ENCODE measurements at places on chromosomes 6 and 20.

- DNase-seq, result no peak
Measured at GRCh38 chr6:155194399-155194798, 69.4 kb upstream of the CLDN20 start.

DNA sequence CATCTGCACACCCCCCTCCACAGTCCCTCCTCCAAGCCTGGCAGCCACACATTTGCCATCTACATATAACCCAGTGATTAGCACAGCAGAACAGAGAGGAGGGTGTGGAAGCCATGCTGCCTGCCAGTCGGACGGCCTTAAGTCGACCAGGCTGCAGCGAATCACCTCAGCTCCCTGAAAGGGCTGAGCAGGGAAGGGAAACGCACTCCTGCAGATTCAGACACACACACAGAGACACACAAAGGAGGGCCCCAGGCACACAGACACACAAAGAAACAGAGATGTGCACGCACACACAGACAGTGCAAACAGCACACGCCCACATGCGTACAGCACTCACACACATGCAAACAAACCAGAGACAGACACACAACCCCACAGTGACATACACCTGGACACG, 11.2 kb upstream of the SIRPA start:
- no peak for DNase-seq

DNA sequence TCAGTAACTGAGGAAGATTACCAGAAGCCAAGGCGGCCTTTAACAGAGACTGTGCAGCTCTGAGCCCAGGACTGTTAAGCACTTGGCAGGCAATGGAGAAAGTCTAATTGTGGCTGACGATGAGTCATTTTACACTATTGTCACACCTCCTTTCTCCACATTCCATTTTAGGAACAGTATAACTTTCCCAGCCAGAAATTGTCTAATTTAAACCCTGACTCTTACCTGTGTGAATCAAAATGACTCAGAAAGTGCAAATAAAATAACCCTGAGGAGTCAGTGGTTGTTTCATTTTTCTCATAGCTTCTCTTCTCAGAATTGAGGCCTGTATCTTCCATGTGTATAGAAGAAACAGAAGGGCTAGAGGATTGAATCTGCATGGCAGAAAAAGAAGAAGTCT, 40.0 kb upstream of the OPN5 start:
- DNase-seq, result peak; percentile 78

DNA sequence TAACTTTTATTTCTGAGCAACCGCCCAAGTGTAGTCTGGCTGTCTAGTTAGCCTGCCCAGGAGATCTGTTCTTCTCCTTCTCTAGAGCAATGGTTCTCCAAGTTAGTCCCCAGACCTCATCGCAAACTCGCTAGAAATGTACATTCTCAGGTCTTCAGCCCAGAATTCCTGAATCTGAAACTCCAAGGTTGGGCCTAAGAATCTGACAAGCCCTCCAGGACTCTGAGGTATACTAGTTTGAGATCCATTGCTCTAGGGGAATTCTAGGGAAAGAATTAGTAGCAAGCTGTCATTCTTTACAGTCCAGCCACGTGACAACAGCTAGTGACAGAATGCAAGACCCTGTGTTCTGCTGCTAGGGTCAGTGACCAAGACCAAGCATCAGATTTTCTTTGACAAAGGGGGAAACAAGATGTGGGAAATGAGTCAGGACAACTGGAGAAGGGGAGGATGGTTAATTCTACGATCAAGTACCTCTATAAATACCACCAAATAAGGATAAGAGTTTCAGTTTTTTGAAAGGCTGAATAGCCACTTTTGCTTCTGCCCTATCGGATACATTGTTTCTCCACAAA, 5.8 kb downstream of the UBE2V1 start:
- DNase-seq, result no peak

GRCh38 chr6:30260036-30260504, 46.9 kb upstream of the TRIM26 start:
- peak; percentile 22 for DNase-seq

DNA sequence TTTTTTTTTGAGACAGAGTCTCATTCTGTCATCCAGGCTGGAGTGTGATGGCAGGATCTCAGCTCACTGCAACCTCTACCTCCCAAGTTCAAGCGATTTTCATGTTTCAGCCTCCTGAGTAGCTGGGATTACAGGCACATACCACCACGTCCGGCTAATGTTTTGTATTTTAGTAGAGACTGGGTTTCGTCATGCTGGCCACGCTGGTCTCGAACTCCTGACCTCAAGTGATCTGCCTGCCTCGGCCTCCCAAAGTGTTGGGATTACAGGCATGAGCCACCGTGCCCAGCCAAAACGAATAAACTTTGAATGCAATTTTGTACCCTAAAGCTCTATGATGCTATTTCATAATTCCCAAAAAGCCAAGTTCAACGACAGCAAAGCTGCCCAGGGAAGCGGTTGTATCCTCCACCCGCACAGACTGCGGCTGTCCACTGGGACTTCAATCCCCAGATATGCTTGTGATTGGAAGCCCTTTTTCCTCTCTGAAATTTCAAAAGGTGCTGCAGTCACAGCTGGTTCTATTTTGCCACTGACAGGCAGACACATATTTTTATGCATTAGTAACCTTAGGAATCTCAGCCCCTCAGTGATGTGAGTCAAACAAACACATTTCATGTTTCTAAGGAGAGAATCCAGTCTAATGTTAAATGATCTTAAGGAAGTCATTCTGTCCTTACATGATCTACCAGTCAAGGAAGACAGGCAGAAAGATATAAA, 8.7 kb upstream of the RAMACL start:
- DNase-seq, result no peak

DNA sequence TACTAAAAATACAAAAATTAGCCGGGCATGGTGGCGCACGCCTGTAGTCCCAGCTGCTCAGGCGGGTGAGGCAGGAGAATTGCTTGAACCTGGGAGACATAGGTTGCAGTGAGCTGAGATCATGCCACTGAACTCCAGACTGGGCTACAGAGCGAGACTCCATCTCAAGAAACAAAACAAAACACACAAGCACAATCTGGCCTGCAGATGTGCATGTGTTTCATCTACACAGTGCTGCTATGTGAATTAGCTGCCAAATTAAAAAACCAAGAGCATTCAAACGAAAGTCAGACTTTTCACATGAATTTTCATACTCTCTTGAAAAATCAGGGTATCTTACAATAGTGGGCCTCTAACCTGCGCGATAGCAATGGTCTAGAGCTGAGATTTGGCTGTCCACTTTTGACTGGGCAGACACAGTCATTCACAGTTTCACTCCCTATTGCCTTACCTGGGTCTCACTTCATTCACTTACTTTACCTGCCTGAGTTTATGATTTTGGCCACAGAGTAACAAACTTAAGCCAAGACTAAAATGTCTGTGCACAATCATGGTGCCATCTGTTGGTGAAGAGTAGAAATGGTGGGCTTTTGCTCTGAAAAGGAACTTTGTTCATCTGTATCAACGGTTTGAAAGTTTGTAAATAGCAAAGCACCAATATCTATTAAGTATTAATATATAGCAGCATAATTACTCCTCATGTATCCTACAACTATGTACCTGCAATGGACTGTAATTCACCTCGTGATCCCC, 138.5 kb upstream of the UST start:
- no peak for DNase-seq

GRCh38 chr6:154822947-154823558, 89.8 kb downstream of the SCAF8 start:
- DNase-seq, result no peak

- no peak for DNase-seq
Measured at GRCh38 chr6:9173229-9173628, 737.9 kb upstream of the SLC35B3 start.

- no peak for DNase-seq
Measured at GRCh38 chr6:71724456-71725125, 161.8 kb upstream of the RIMS1 start.

DNA sequence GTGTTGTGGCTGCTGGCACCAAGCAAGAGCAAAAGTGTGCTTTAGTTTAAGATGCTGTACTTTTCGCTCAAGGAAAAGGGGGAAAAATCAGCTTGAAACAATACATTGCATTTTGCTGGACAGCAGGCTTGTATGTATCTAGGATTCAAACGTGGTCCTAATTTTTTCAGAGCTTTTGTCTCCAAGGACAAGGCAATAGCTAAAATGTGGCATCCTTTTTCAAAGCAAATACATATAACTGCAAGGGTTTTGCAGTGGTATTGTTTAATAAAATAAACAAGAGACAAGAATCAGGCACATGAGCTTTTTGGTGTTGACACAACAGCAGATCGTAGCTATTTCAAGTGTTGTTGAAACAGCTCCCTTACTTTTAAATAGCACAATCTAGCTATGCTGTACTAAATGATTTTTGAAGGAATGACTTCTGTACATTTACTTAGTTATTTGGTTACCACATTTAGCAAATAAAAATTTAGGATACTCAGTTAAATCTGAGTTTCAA, 137.0 kb upstream of the HEY2 start:
- no peak for DNase-seq

GRCh38 chr6:62367601-62368000, 81.6 kb upstream of the KHDRBS2 start:
- no peak for DNase-seq

DNA sequence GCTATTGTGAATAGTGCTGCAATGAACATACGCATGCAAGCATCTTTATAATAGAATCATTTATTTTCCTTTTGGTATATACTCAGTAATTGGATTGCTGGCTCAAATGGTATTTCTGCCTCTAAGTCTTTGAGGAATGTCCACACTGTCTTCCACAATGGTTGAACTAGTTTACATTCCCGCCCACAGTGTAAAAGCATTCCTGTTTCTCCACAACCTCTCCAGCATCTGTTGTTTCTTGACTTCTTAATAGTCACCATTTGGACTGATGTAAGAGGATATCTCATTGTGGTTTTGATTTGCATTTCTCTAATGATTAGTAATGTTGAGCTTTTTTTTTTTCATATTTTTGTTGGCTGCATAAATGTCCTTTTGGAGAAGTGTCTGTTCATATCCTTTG, 208.7 kb downstream of the PHF3 start:
- DNase-seq, result no peak
